Aorta (tissue), 5 donors: ENCODE measurements at places on chromosomes 3 and 15. TPM values are rescaled to one million over a fixed set of nuclear protein-coding genes. Genes with fewer than 3 reads are reported as not detected.
A peak's percentile ranks its signal among the peaks of the same experiment; 100 is the strongest.

FRMD5 gene
- 0.39 TPM for total RNA-seq

MESP1 gene
- total RNA-seq, result 1.2 TPM

DNA sequence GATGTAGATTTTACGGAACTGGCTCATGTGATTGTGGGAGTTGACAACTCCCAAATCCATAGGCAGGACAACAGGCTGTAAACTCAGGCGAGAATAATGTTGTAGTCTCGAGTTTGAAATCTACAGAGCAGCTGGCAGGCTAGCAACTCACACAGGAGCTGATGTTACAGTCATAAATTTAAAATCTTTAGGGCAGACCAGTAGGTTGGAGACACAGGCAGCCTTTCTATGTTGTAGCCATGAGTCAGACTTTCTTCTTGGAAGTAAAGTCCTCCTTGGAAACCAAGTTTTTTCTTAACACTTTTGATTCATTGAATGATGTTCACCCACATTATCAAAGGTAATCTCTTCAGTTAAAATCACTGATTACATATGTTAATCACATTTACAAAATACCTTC is 89.1 kb upstream of the ALCAM start:
- H3K27ac ChIP-seq, result no peak overlapping the region
- no peaks in the 10 kb centered on the region for H3K27me3 ChIP-seq
- DNase-seq, result no peak
- no peak overlapping the region for H3K4me3 ChIP-seq

DNA sequence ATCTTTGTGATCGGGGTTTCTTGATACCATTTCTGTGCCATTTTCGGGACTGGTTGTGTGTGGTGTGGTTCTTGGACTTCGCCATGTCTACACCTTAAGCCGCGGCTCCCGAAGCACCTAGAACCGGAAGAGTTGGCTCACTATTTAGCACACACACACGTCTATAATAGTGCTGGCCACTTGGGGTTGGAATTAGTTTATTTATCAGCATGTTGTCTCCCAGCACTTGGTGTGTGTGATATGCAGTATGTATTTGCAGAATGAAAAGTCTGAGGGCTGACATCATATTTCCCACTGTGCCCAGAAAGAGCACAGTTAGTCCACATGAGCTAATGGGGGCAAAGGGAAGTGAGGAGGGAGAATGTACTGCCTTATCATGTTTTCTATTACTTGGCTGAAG is 23.6 kb downstream of the MLH1 start:
- H3K4me1 ChIP-seq, result no peaks in the 10 kb centered on the region
- no peak overlapping the region for H3K27ac ChIP-seq
- DNase-seq, result no peak
- H3K4me3 ChIP-seq, result no peak overlapping the region
- H3K27me3 ChIP-seq, result no peaks in the 10 kb centered on the region

TIGIT gene
- total RNA-seq, result 1.0 TPM

DNA sequence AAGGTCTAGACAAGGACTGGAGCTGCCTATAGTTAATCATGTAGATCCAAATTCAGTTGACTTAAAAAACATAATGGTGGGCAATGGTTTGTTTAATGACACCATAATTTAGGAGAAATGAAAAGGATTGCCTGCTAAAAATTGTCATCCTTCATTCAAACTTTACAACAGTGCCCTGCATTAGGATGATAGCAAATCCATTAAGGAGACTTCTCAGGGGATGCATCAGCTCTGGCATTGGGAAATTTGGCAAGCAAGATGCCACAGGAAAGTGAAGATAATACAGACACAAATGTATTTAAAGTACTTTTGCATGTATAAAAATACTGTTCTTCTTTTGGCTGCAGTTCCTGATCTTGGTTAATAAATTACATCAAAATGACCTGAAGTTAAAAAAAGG is 93.1 kb upstream of the SKOR1 start:
- H3K27ac ChIP-seq, result no peak overlapping the region
- no peaks in the 10 kb centered on the region for H3K4me1 ChIP-seq
- H3K4me3 ChIP-seq, result no peak overlapping the region
- no peaks in the 10 kb centered on the region for H3K27me3 ChIP-seq
- no peaks in the 10 kb centered on the region for H3K36me3 ChIP-seq

DNA sequence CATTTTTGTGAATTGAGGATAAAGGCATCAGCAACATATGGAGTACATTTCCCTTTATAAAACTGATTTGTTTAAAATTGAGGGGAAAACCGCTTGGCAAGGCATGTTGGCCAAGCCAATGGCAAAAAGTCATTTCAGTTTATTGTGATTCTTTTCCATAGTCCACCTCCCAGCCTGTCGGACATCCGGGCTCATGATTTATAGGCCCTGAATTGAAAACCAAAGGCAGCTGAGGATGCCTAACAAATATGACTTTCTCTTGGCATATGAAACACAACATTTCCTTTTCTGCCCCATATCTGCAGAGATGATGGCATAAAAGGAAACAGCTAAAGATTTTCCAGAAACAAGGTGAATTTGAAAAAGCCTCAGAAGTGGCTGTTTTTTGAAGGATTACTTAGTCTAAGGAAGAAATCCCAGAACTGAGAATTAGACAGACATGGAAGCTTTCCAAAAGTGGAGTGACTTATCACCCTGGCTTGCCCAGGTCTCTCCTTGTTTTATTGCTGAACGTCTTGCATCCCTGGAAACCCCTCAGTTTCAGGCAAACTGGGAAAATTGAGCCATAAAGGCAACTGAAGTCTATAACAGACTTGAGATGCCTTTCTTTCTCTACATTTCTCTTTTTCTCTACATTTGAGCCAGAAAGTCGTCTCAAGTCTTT is 74.0 kb downstream of the COL8A1 start:
- H3K27me3 ChIP-seq, result no peaks in the 10 kb centered on the region
- no peak overlapping the region for H3K27ac ChIP-seq
- no peak overlapping the region for H3K4me3 ChIP-seq
- H3K4me1 ChIP-seq, result peaks cover 7% of the 10 kb centered on the region
- DNase-seq, result no peak
- peaks cover 6% of the 10 kb centered on the region for H3K36me3 ChIP-seq

GRCh38 chr3:171315101-171315500 is 145.1 kb downstream of the TNIK start:
- no peak overlapping the region for H3K27ac ChIP-seq
- H3K36me3 ChIP-seq, result no peaks in the 10 kb centered on the region
- H3K4me1 ChIP-seq, result no peaks in the 10 kb centered on the region
- no peak for DNase-seq
- no peaks in the 10 kb centered on the region for H3K27me3 ChIP-seq
- no peak overlapping the region for H3K4me3 ChIP-seq

GRCh38 chr15:66047321-66048024 is 178.2 kb downstream of the RAB11A start:
- H3K27ac ChIP-seq, result no peak overlapping the region
- H3K27me3 ChIP-seq, result no peaks in the 10 kb centered on the region
- no peak overlapping the region for H3K4me3 ChIP-seq
- no peaks in the 10 kb centered on the region for H3K4me1 ChIP-seq
- no peak for DNase-seq
- H3K36me3 ChIP-seq, result no peaks in the 10 kb centered on the region

JMJD7 gene
- total RNA-seq, result 12.6 TPM

MORC1 gene
- total RNA-seq, result not detected

THBS1 gene
- 1,398 TPM for total RNA-seq

DNA sequence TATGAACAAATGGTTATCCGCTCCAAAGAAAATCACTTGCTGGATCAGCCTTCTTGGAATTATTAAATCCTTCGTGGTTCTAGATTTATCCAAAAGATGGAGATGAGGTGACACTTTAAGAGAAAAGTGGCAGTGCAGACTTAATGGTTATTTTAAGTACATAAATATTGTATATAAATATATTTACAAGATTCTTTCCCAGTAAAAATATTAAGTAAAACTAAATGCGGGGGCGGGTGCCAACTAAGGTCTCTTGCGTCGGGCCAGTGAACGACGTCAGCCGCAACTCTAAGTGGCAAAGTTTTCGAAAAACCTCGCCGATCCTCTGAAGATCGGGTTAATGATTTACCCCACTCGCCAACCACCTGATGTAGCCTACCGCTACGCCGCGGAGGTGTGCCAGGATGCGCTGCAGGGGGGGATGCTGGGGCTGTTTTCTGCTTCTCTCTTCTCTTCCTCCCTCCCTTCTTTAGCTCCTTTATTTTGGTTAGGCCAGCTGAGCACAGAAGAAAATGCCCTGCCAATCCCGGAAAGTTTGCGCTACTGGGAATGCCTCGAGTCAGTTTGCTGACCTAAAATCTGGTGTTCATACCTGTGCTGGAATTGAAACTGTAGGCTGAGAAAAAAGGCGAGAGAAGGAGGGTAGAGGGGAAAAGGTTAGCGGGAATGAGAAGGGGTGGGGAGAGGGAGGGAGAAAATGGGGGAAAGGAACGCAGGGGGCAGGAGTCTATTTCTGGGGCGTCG is 7.6 kb upstream of the FOXB1 start:
- no peak overlapping the region for H3K4me3 ChIP-seq
- no peak for DNase-seq
- H3K27me3 ChIP-seq, result no peaks in the 10 kb centered on the region
- no peak overlapping the region for H3K27ac ChIP-seq
- no peaks in the 10 kb centered on the region for H3K4me1 ChIP-seq

DNA sequence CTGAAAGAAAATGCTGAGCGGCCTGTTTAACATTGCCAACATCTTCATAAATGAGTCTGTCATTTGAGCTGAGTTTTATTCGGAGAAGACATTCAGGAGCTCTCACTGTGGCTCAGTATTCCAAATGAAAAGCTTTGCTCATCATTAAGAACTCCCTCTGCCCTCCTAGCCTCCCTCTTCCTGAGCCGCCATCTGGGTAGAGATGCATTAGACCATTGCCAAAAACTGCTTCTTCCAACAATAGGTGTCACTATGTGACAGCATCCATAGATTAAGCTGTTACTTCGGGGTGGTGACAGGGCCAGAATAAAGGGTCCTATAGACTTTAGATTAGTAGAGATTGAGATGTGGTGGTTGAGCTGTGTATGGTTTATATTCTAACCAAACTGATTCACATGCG is 501.4 kb upstream of the NR2F2 start:
- no peak overlapping the region for H3K27ac ChIP-seq
- no peaks in the 10 kb centered on the region for H3K36me3 ChIP-seq
- no peaks in the 10 kb centered on the region for H3K27me3 ChIP-seq
- H3K4me3 ChIP-seq, result no peak overlapping the region
- no peaks in the 10 kb centered on the region for H3K4me1 ChIP-seq

DNA sequence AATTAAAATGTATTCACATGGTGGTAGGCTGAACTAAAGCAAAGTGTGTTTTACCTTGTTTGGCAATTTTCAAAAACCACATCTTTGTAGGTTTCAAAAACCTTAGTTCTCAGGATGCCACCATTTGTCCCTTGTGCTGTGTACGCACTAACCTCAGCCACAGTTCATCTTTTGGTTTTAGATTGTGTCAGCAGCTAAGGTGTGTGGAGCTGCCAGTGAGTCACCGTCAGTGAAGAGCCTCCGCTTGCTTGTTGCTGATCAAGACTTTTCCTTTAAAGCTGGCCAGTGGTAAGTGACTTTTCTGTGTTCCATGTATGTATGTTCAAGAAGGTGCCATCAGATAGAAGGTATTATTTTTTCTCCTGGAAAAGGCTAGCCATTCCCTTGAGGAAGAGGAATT is 21.1 kb downstream of the OXNAD1 start:
- no peak for DNase-seq
- no peak overlapping the region for H3K27ac ChIP-seq
- H3K4me1 ChIP-seq, result no peaks in the 10 kb centered on the region
- no peaks in the 10 kb centered on the region for H3K36me3 ChIP-seq

ITIH3 gene
- total RNA-seq, result 6.8 TPM

- H3K36me3 ChIP-seq, result peaks cover 11% of the 10 kb centered on the region
- no peak for DNase-seq
- H3K27me3 ChIP-seq, result no peaks in the 10 kb centered on the region
- H3K4me1 ChIP-seq, result no peaks in the 10 kb centered on the region
- H3K27ac ChIP-seq, result peak within 1 kb of the TSS; percentile 89
These were observed at the start of gene SERINC4 for GRCh38 chr15:43799945-43800285. Gene SERINC4 (minus strand): TSS chr15:43800220. CDS start chr15:43799986, 234 bp downstream.

RAD51 gene
- total RNA-seq, result 0.42 TPM

DNA sequence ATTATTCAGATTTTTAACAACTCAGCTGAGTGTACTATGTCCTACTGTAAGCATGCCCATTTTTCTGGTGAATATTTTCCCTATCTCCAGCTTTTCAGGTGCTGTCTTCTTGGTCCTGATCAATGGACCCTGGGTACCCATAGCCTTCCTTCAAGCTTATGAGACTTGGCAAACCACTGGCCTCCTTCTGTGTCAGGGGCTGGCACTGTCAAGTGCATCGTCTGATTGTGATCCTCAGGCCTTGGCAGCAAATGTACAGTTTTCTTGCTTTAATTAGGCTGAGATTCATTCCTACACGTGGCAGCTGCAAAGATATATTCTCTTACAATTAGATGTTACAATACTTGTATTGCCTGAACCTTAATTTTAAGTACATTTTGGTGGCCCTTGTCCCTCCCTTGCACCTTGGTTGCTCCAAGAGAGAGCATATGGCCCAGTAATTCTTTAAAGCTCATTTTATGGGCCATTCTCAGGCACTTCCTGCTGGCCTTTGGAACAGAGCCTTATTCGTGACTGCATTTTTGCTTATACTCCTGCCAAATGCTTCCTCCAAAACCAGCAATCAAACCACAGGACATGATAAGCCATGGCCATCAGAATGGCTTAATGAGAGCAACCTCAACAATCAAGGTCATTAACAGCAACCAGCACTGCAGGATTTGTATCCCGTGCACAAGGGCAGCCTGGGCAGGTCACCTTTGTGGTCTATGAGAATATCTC is 179.9 kb downstream of the CNTN6 start:
- H3K36me3 ChIP-seq, result no peaks in the 10 kb centered on the region
- no peak for DNase-seq
- peaks cover 2% of the 10 kb centered on the region for H3K4me1 ChIP-seq
- no peak overlapping the region for H3K4me3 ChIP-seq
- no peak overlapping the region for H3K27ac ChIP-seq

- H3K36me3 ChIP-seq, result no peaks in the 10 kb centered on the region
- H3K4me1 ChIP-seq, result peaks cover 2% of the 10 kb centered on the region
- no peak overlapping the region for H3K27ac ChIP-seq
- no peak for DNase-seq
- H3K27me3 ChIP-seq, result no peaks in the 10 kb centered on the region
- no peak overlapping the region for H3K4me3 ChIP-seq
These were observed 127.6 kb upstream of the UBE2E2 start for GRCh38 chr3:23075496-23075895.

DNA sequence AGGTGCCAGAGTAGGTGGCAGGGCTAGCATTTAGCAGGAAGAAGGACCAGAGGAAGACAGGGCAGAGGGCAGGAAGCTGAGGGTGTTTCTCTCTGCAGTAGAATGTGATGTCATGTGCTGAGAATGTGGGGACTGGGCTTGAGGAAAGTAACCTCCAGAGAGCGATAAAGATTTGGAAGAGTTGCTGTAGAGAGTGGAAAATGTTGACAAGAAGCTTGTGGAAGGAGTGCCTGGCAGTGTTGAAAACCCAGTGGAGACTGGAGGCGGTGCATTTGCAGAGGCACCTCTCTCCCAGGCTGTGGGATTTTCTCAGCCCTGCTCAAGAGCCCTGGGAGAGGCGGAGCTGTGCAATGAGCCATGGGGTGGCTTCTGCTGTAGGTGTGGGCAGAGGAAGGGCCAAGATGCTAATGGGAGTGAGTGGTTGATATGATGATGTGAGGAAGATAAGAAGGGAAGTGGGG is 54.8 kb downstream of the MESD start:
- no peaks in the 10 kb centered on the region for H3K36me3 ChIP-seq
- no peak overlapping the region for H3K4me3 ChIP-seq
- no peaks in the 10 kb centered on the region for H3K27me3 ChIP-seq
- DNase-seq, result no peak
- no peak overlapping the region for H3K27ac ChIP-seq

GPR171 gene
- total RNA-seq, result 1.2 TPM

CCR5 gene
- total RNA-seq, result 4.1 TPM
